Osteocyte (in vitro differentiated cells): ENCODE measurements at places on chromosomes 12 and 14.

- no peak for DNase-seq
Observed at GRCh38 chr14:42241101-42241500, 634.4 kb downstream of the LRFN5 start.

- DNase-seq, result no peak
Observed at GRCh38 chr14:90053044-90053443, 8.8 kb upstream of the KCNK13 start.

DNA sequence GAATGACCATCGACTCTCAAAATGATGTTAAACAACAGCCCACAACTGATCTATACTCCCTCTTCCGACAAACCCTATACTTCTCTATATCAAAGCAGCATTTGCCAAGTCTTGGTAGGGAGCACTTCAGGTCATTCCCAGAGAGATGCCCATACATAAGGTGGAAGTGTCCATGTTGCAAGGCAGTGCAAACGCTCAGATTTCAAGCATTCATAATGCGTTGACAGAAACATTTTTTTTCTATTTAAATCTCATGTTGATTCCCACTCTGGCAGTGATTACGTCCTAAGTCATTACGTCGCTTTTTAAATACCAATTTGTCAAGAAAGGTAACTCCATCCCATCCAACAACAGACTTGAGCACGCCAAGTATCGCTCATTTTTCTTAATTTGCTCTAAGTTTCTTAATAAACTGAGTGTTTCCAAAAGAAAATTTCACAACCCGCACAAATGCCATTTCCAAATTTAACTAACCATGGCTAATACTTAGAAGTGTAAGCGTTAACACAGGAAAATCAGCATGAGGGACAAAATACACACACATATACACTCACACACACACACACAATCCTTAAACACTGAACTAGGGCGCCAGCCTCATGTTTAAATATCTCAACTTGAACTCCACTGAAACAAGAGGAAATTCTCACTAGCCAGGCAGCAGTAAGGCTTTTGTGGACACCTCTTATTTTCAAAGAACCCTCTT is 1.1 kb downstream of the GXYLT1 start:
- DNase-seq, result no peak

- no peak for DNase-seq
Observed at GRCh38 chr14:94555991-94556390, 5.3 kb upstream of the SERPINA4 start.

GRCh38 chr12:32587581-32588495 is 91.3 kb upstream of the DNM1L start:
- no peak for DNase-seq

DNA sequence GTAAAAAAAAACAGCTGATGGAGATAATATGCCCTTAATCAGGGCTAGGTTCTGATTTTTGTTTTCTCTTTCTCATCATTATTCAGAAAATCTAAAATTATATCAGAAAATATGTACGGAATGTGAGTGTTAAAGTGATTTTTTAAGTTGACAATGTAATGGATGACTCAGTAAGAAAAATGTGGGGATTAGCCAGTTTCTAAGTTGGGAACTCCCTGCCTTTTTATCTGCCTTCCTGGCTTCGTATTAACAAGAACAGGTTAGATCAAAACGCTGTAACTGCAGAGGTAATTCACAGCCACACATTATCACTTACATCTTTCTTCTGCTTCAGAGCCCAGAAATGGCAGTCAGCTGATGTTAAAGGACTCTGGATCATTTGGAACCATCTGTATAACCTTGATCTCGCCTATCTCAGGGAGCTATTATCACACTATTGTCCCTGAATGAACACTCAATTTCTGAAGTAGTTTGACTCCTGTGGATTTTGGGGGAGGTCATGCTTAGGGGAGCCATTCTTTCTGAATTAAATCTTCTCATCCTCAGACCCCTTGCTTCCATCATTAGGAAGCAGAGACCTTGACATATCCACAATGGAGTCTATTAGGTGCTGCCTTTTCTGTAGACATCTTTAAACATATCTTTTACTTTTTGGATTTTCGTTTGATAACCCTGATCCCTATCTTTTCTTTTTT is 135.7 kb upstream of the SLC16A7 start:
- DNase-seq, result no peak

GRCh38 chr14:102164241-102164641 is 24.5 kb downstream of the WDR20 start:
- DNase-seq, result no peak

GRCh38 chr14:20516921-20517320 is 11.6 kb downstream of the RNASE10 start:
- no peak for DNase-seq

- DNase-seq, result no peak
Observed at GRCh38 chr12:30095511-30095910, 311.8 kb upstream of the TMTC1 start.

- no peak for DNase-seq
Observed at GRCh38 chr12:7856516-7856915, 16.2 kb downstream of the SLC2A14 start.

GRCh38 chr14:31937730-31938346 is 139.3 kb upstream of the ARHGAP5 start:
- no peak for DNase-seq

- no peak for DNase-seq
Observed at GRCh38 chr14:102867826-102868580, 54.5 kb upstream of the AMN start.

DNA sequence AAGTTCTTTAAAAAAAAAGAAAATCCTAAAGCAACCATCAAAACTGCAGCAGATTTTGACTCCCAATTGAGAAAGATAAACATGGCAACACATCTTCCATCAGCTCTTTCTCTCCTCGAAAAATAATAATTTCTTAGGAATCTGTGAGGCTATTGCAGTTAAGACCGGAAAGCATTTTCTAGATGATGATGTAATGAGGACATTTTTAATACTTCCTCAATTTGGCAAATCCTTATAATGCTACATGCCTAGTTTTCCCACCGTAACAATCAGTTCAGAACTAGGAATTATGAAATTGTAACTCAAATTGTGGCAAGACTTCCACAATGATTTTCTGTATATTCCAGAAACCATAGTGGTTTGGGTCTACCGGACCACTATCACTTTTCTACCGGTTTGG is 180.9 kb upstream of the PDE3A start:
- no peak for DNase-seq
